ENCODE measurements at places on chromosomes 1 and 21.

DNA sequence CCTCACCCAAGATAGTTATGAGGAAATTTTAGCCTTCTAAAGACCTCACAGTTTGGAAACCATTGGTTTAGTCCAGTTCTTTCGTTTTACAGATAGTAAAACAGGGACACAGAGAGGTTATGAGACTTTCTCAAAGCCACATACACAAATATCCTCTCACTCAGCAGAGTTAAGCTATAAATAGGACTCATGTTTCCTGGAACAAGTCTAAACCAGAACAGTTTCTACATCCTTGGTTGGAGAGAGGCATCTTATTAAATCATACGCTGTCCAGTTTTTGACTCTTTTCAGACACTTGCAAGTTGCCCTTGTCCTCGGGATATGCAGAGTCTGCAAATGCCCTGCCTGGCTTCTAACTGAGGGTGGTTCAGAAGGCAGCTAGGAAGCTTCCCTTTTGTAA, 462.1 kb upstream of the DEPDC1 start:
- no peak for DNase-seq

GRCh38 chr1:174000371-174000770, 21.8 kb downstream of the RC3H1 start:
- no peak for DNase-seq

- DNase-seq = no peak
Measured at GRCh38 chr1:198597690-198598430, 41.0 kb upstream of the PTPRC start.

- no peak for DNase-seq
Measured at GRCh38 chr1:2408456-2408855, 3.9 kb downstream of the PEX10 start.

DNA sequence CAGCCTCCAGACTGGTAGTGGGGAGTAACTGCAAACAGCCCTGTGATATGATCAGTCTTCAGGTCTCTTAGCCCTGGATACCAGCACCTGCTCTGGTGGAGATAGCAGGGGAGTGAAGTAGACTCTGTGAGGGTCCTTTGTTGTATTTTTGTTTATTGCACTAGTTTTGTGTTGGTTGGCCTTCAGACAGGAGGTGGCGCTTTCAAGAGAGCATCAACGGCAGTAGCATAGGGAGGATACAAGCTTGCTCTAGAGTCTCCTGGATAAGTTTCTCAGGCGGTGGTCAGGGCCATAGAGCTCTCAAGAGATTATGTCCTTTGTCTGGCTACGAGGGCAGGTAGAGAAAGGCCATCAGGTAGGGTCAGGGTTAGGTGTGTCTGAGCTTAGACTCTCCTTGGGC, 116.4 kb downstream of the USH2A start:
- no peak for DNase-seq

- DNase-seq = no peak
Measured at GRCh38 chr1:214445831-214446614, 105.4 kb downstream of the PTPN14 start.

- no peak for DNase-seq
Measured at GRCh38 chr21:35075546-35075945, 26.4 kb upstream of the RUNX1 start.

DNA sequence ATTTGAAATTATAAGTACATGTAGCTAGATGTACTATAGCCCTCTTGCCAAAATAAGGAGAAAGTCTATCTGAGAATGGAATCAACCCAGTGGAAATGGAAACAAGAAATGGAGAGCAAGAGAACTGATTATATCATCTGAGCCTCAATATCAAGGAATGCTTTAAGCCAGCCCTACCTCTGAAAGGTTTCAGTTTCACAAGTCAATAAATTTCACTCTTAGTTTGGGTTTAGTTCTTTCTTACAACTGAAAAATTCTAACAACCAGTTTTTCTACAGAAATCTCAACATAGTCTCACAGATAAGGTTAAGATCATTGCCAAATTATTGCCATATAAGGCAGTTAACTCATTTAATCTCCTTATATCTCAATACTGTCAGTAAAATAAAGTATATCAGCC, 80.0 kb downstream of the EPS15 start:
- no peak for DNase-seq

GRCh38 chr1:7232441-7233236, 447.4 kb downstream of the CAMTA1 start:
- DNase-seq = no peak

GRCh38 chr21:14918527-14918926, 146.3 kb downstream of the NRIP1 start:
- DNase-seq = no peak

DNA sequence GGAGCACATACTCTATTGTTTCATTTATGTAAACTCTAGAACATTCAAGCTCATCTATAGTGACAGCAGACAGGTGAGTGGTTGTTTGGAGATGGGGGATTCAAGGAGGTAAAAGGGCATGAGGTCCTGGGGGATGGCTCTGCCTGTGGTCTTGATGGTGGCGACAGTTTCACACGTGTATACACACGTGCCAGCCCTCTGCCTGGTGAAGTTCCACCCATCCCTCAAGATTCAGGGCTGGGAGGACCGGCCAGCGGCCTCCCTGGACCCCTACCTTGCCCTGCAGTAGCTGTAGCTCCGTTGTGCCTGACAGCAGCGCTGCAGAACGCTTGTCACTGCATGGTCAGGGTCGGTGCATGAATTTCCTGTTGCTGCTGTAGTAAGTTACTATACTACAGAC, 38.9 kb upstream of the UTS2 start:
- DNase-seq = no peak

DNA sequence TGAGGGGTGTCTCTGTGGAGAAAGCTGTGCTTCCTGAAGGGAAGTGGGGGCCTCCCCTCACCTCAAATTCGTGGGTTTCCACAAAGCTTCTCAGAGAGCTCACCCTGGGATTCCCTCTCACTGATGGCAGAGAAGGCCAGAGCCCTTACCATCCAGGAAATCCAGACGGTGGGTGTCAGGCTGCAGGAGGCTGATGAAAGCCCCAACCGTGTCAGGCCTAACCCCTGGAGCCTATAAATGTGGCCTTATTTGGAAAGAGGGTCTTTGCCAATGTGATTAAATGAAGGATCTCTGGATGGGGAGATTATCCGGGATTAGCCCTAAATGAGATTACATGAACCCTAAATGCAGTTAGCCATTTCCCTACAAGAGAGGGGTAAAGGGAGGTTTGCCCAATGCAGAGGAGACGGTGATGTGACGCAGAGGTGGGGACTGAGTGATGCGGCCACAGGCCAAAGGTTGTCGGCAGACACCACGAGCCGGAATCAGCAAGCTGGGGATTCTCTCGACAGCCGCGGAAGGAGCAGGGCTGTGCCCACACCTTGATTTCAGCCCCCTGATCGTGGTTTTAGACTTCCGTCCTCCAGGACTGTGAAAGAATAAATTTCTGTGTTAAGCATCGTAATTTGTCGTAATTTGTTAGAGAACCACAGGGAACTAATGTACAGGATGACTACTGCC, 82.6 kb downstream of the TOMM20 start:
- no peak for DNase-seq

GRCh38 chr1:172431721-172432192, 11.3 kb downstream of the C1orf105 start:
- no peak for DNase-seq

DNA sequence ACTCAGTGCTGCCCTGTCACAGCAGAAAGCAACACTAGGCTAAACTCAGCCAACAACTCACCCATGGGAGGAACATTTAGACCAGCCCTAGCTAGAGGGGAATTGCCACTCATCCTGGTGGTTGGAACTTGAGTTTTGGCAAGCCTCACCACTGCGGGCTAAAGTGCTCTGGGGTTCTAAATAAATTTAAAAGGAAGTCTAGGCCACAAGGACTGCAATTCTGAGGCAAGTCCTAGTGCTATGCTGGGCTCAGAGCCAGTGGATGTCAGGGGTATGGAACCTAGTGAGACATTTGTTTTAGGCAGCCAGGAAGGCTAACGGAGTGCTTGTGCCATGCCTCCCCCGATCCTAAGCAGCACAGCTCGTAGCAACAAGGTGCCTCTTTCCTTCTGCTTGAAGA, 78.0 kb downstream of the RGS13 start:
- DNase-seq = no peak

GRCh38 chr21:26801498-26801897, 43.7 kb downstream of the ADAMTS1 start:
- no peak for DNase-seq

DNA sequence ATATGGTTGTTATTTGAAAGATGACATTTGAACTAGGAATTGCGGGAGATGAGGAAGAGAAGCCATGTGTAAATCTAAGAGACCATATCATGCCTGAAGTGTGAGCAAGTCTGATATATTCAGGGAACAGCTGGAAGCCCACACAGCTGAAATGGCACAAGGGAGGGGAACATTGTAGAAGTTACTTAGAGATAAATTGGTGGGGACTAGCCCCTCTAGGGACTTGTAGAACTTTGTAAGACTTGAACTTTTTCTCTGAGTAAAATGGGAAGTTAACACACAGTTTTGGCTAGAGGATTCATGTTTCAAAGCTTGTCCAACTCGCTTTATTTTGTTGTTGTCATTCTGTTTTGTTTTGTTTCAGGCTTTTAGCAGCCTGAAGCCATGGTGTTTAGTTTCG, 216.4 kb downstream of the FMN2 start:
- DNase-seq = no peak

DNA sequence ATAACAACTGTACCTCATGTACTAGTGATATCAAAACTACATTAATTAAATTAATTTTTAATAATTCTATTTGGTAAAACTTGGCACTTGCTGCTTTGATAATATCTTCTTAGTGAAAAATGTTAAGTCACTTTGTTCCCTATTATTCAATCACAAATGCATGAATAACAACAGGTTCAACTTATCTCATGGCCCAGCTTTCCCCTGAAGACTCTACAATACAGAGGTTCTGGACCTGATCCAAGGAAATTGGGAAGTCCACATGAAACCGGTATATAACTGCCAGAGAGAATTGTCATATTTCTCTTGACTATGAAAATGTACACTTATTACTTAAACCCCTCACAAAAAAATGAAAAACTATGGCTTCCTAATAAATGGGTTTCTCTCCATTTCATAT, 33.9 kb upstream of the PTPRC start:
- no peak for DNase-seq

DNA sequence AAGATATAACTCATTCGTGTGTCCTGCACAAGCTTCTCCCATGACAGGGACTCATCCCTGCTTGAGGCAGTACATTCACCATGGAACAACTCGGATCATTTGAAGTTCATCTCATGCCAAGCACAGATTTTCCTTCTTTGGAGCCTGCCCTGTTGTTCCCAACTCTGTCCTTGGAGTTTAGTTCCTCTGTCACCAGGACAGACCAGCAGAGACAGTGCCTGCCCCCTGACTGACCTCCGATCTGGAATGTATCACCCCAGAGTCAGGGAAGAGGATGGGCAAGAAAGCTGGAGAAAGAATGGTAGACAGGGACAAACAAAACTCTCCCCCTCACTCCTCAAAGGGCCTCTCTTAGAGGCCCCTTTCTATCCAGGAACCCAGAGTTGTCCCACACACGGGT, 5.0 kb downstream of the SHISAL2A start:
- no peak for DNase-seq

- DNase-seq = no peak
Measured at GRCh38 chr21:45027241-45028196, 46.9 kb upstream of the ADARB1 start.

DNA sequence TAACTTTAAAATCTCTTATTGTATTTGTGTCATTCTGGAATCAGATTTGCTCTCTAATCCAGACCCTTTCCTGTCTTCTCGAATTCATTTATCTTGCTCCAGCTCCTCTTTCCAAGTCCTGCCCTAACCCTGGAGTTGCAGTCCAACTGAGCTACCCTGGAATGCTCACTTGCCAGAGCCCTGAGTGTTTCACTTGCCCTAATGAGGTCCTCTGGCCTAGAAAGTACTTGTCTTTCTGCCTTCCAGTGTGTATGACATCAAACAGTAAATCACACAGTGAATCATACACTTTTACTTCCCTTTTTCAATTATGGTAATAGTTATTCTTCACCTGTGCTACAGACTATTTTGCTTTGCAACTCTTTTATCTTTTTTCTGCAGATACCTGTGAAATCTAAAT, 96.9 kb downstream of the NEK7 start:
- DNase-seq = no peak

- DNase-seq = no peak
Measured at GRCh38 chr1:231177936-231178335, 16.1 kb downstream of the TRIM67 start.

- DNase-seq = no peak
Measured at GRCh38 chr1:170168265-170168664, 22.5 kb downstream of the NTMT2 start.

DNA sequence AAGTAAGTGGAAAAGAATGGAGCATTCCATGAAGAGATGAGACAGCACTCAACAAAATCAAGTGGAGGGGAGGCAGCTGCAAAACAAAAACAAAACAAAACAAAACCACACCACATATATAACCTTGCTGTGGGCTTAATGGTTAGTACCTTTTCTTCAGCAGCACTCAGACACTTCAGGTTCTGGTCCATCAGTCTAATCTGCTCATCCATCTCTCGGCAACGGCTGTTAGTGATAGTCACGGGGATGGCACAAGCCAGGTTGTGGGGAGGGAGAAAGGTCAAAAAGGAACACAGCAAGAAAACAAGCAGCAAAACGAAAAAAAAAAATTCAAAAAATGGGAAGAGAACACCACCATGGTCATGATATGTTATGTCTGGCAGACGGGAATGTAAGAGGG, 17.0 kb upstream of the NUP210L start:
- no peak for DNase-seq

DNA sequence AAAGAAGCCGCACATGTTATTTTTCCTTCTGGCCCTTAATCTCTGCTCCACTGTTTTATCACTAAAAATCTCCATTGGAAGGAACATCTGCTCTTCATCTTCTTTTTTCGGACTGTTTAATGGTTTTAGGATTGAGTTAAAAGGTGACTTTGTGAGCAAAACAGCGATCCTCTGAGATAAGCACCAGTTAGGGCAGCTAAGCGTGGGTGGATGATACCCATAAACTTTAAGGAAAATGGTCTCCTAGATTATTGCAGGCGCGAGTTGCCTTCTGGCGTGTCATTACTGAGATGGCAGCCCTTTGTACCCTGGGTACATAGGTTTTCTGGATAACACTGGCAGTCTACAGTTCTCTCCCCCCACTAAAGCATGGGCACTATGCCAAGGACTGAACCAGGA, 44.0 kb upstream of the HMGB4 start:
- no peak for DNase-seq

DNA sequence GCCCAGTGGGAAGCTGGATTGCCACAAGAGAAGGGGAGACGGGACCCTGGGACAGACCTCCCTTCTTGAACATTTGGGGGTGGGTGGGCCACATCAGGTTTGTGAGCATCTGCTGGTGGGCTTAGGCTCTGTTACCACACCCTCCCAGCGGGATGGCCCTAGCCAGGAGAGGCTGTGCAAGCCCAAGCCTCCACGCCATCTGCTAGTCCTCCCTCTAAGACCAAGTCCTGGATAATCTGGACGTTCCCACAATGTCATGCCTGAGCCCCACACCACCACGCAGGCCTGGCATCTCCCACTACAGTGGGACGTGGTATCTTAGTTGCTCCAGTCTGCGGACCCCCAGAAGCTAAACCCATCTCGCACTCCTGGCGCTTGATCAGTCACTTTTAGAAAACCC, 3.7 kb upstream of the IBA57 start:
- DNase-seq = no peak

- DNase-seq = no peak
Measured at GRCh38 chr1:186738926-186739325, 58.7 kb upstream of the PTGS2 start.
